Fibroblast of the conjunctiva (primary cell): ENCODE measurements at places on chromosomes 4 and X.

DNA sequence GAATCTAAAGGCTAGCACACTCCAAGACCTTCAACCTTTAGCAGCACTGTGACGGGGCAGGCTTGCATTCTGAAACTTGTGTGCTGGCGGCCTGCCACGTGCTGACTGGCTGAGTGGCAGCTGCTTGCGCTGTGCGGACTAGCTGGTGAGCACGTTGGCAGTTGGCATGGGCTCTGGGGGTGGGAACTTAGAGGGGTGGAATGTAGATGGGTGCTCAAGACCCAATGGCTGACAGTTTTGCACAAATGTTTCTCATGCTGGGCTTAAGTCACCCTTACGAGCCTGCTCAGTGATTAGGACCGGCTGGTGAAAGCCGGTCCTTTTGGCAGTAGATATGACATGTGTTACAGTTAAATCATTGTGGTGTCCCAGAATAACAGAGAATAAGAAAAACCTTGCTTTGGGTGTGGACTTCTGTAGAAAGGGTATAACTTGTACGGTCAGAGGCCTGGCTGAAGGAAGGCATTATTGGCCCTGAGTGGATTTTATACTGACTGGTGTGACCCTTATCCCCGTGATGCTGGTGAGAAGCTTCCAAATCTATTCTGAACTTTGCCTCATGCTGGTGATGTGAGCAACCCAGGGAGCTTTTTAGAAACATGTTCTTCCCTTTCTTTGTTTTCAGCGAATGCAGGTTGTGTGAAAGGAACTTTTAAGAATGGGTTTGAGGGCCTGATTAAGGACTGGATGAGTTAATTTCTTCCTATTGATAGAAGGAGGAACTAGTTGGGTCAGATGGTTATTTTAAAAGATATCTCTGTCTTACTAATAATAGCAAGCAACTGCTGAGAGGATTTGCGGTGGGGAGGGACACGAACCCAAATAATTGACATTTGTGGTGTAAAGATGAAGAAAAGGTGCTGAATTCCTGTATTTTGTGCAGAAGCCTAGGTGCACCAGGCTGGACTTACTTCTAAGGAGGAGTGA, 107.4 kb upstream of the SLC4A4 start:
- peak; percentile 82 for DNase-seq

GRCh38 chr4:169682372-169683047, 62.1 kb downstream of the CLCN3 start:
- DNase-seq: peak; percentile 8

DNA sequence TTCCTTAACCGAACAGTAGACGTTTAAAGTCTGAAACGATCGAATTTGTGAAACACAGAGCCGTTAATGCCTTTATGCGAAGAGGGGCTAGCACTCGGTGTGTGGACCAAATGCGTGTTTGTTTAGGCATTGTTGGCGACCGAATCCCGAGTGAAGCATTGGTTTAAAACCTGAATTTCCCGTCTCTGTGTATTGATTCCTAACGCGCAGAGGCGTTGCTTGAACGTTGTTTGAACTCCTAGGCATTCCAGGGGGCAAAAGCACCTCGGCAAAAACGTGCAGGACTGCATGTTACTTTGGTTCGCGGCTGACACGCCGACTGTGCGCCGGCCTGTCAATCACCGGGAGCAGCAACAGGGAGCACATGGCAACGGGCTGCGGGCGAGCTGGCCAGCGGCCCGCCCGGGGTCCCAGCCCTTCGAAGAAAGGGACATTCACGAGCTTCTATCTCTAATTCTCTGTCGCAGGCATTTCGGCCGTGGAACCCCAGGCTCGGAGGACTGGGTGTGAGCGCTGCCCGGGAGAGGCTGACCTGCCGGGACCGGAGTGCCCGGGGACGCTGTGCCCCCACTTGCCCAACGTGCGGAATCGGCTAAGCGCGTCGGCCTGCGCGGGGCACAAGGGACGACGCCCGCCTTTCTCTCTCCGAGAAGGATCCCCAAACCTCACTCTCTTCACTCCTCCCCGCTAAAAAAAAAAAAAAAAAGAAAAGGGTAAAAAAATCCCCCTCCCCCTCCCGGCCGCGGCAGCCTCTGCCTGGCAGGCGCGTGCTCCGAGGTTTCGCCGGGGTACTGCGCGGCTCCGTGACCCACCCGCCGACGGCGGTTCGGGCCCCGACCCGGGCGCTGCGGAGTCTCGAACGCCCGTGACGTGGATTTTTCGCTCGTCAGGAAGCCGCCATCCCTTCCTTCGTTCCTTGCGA, 810 bp downstream of the SPRY1 start:
- DNase-seq: no peak

- DNase-seq: no peak
These were observed 202.2 kb upstream of the CXorf66 start for GRCh38 chrX:140167551-140167950.

- no peak for DNase-seq
These were observed 87.7 kb downstream of the COL25A1 start for GRCh38 chr4:109214622-109215301.
